HFFc6 (cell line): ENCODE measurements at places on chromosomes 7 and 10. TPM values are rescaled to one million over a fixed set of nuclear protein-coding genes. Genes with fewer than 3 reads are reported as not detected.

SP8 gene
- total RNA-seq = not detected in 2 replicates

- no peak for DNase-seq
Observed at GRCh38 chr10:131724891-131725580, 175.8 kb upstream of the PPP2R2D start.

- no peak for DNase-seq
Observed at GRCh38 chr10:131804551-131805295, 96.1 kb upstream of the PPP2R2D start.

GRCh38 chr7:25391295-25391861 is 163.1 kb upstream of the NPVF start:
- peak; percentile 11 for DNase-seq

GRCh38 chr10:36534471-36535002 is 590.9 kb upstream of the ANKRD30A start:
- no peak for DNase-seq

- no peak for DNase-seq
Observed at GRCh38 chr10:68087685-68088401, 12.8 kb upstream of the HERC4 start.

DNA sequence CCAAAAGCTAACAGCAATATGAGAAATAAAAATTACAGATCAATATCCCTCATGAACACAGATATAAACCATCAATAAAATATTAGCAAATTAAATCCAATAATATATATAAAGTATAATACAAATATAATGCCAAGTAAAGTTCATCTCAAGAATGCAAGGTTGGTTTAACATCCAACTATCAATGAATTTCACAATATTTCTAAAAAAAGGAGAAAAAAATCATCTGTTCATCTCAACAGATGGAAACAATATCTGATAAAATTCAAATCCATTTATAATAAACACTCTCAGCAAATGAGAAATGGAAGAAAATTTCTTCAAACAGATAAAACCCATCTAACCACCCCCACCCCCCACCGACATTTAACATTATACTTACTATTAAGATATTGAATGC is 86.9 kb downstream of the SIRT1 start:
- no peak for DNase-seq

DNA sequence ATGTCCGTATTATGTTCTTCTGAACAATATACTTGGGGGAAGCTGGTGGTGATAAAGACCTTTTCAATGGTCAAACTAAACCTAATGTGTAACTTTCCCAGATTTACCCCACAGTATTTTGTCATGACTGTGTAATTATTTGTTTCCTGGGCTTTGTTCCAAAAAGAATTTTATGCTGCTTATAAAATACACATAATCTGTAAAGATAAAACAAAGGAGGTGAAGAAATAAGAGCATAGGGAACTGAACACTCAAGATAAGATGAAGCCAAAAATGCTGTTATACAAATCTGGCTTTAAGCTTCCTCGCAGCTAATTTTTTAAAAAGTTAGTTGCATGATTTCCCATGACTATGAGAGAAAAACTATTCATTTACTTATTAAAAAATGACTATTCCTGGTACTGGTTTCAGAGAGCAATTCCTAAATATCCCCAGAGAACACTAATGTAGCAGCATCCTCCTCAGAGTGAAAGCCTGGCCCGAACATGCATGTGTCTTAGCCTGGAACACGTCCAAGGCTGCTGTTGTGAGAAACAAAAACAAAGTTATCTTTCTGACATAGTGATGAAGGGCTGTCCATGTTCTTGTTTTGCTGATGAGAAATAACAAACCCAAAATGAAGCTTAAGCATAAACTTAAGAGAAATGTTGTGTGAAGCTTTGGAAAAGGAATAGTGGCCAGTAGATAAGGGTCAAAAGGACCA is 33.9 kb downstream of the MALSU1 start:
- peak; percentile 24 for DNase-seq

SAP25 gene
- total RNA-seq = 0.53 TPM in 1 of 3 replicates, not detected in the others

GRCh38 chr7:33831389-33832141 is 73.8 kb upstream of the BMPER start:
- peak; percentile 16 for DNase-seq

AKR1D1 gene
- not detected in 2 replicates for total RNA-seq

- DNase-seq = no peak
Observed at GRCh38 chr10:28913436-28914237, 236.3 kb downstream of the BAMBI start.

MSMB gene
- not detected in 3 replicates for total RNA-seq

TMEM176A gene
- total RNA-seq = not detected in 3 replicates

DNA sequence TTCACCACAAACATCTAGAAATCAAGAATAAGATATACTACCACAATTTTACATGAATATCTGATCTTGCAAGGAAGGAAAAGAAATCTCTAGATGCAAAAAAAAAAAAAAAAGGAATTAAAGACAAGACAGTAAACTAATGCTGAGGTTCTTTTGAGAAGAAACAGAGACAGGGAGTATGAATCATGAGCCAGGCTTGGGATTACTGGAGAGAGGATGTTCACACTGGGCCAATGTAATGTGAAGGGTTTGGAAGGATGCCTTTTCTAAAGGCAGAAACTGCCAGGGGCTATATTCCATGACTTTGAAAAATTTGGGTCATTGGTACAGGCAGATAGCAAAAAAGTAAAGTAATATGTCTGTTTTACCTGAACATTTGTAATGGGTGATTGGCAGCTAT is 573.0 kb upstream of the IGFBP3 start:
- peak; percentile 76 for DNase-seq

- DNase-seq = peak; percentile 38
Observed at GRCh38 chr10:3339531-3339950, 167.0 kb upstream of the PITRM1 start.

DNA sequence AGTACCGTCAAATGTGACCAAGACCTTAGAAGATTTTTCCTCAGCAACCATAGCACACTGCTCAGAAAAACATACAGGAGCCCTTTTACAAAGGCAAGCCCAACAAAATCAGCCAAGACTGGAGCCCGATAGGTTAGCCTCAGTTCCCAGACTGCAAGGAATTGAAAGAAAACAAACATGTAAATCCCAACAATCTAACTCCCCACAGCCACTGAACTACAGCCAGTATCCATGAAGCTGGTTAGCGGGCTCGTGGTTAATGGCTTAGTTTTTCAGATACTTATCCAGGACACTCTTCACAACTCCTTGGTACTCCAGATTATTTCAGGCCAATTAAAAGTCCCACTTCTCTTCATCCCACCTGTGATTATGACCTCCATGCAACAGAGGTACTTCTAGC is 201.6 kb downstream of the IPMK start:
- DNase-seq = no peak

DNA sequence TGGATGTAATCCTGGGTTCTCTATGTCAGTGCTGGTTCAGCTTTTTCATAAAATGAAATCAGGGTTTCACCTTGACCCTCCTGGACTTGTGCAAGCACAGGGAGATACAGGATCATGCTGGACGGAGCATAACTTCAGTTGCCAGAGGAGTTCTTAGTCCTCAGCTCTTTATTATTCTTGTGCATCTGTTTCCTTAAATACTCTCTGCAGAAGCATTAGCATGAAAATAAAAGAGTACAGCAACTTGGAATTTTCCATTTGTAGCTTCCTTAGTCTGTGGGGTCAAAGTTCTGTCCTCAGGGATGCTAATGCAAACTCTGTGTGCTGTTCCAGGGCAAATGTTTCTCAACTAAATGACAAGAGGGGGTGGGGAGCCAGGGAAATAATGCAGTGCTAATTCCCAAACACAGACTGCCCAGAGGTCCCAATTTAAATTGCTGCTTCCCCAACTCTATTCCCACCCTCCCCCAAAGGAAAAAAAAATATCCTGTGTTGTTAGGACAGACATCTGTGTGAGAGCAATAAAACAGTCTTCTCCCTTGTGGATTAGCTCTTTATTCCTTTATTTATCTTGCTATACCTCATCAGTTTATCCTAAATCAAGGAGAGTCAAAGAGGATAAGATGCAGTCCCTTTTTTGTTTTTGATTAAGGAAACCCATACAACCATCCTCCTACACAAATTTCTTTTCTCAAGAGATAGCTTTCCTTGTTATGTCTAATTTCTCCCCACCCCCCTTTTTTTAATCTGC is 905.0 kb downstream of the LRMDA start:
- no peak for DNase-seq

CH25H gene
- 0.11 to 0.16 TPM in 2 of 3 replicates, not detected in the other for total RNA-seq

- DNase-seq = no peak
Observed at GRCh38 chr7:98520356-98520951, 96.6 kb upstream of the NPTX2 start.

GRCh38 chr7:125450749-125451148 is 521.1 kb upstream of the POT1 start:
- no peak for DNase-seq

TPK1 gene
- total RNA-seq = 0.21 to 0.73 TPM in 2 of 3 replicates, not detected in the other

CALCR gene
- total RNA-seq = not detected in 3 replicates

DNA sequence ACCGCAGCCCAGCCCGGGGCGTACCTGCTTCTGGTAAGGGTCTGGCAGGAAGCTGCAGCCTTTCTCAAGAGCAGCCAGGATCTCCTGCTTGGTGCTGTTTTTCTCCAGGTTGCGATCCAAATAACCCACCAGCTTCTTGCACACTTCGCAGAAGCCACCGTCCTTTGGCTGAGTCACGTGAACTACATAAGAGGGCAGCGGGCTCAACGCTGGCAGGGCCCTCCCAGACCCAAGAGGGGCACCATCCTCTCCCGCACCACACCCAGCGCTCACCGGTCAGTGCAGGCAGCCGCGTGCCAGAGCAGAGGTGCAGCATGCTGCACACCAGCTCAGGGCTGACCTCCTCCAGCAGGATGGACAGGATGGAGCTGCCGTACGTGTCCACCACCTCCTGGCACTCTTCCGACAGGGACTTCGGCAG is 31.6 kb downstream of the PSAP start:
- no peak for DNase-seq

GPR15LG gene
- not detected in 2 replicates for total RNA-seq

CPA4 gene
- 8.1 to 21.7 TPM (median 17.6 TPM) in 3 replicates for total RNA-seq

COL26A1 gene
- total RNA-seq = not detected in 3 replicates

DNA sequence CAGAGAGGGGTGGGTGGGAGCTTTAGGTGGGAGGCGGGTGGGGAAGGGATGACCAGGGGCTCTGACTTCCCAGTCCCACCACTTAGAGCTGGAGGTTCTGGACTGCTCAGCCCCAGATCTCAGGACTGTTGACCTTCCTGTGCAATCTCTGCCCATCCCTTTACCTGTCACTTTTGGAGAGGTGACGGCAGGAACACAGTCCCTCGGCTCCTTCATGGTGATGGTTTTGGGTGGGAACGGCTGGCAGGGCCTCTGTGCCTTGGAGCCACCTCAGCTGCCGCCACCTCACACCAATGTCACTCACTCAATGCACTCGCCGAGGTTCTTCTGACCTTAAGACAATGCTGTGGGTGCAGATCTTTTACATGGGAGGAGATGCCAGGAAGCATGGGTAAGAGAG is 49.0 kb downstream of the TMEM270 start:
- DNase-seq = no peak

- no peak for DNase-seq
Observed at GRCh38 chr7:99404977-99405320, 3.4 kb downstream of the PDAP1 start.

- DNase-seq = no peak
Observed at GRCh38 chr10:54342058-54342457, 459.0 kb downstream of the PCDH15 start.

GRCh38 chr7:187227-187927 is 5.0 kb upstream of the FAM20C start:
- DNase-seq = no peak

GRCh38 chr10:77576444-77577032 is 61.1 kb downstream of the KCNMA1 start:
- no peak for DNase-seq
